Endodermal cell (in vitro differentiated cells): ENCODE measurements at places on chromosomes 7 and 10. TPM values are rescaled to one million over a fixed set of nuclear protein-coding genes. Genes with fewer than 3 reads are reported as not detected.

PRSS37 gene
- not detected in 2 replicates for total RNA-seq

GRCh38 chr10:18545621-18546305 lies 105.6 kb downstream of the NSUN6 start:
- DNase-seq, result no peak
- H3K4me1 ChIP-seq, result no peaks in the 10 kb centered on the region
- H3K4me3 ChIP-seq, result no peak overlapping the region
- peaks cover 24% of the 10 kb centered on the region for H3K36me3 ChIP-seq
- no peaks in the 10 kb centered on the region for H3K27me3 ChIP-seq
- H3K27ac ChIP-seq, result no peak overlapping the region

ZNF398 gene
- total RNA-seq, result 21.2 and 23.7 TPM in 2 replicates

DNA sequence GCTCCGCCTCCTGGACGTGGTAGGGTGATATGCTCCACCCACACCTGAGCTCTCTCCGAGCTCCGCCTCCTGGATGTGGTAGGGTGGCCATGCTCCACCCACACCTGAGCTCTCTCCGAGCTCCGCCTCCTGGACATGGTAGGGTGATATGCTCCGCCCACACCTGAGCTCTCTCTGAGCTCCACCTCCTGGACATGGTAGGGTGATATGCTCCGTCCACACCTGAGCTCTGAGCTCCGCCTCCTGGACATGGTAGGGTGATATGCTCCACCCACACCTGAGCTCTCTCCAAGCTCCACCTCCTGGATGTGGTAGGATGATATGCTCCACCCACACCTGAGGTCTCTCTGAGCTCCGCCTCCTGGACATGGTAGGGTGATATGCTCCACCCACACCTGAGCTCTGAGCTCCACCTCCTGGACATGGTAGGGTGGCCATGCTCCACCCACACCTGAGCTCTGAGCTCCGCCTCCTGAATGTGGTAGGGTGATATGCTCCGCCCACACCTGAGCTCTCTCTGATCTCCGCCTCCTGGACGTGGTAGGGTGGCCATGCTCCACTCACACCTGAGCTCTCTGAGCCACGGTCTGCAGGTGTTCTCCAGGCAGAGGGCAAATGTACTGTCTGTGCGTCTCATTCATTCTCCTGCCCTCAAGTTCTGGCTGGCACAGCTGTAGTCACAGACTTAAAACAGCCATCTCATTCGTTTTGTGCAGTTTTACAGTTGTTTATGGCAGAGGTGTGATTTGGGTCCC lies 252.4 kb downstream of the DIP2C start:
- peaks cover 16% of the 10 kb centered on the region for H3K36me3 ChIP-seq
- peak; percentile 72 for DNase-seq
- H3K4me3 ChIP-seq, result no peak overlapping the region
- no peak overlapping the region for H3K27ac ChIP-seq
- no peaks in the 10 kb centered on the region for H3K27me3 ChIP-seq
- H3K4me1 ChIP-seq, result no peaks in the 10 kb centered on the region

- no peaks in the 10 kb centered on the region for H3K27me3 ChIP-seq
- DNase-seq, result no peak
- no peaks in the 10 kb centered on the region for H3K36me3 ChIP-seq
- H3K4me1 ChIP-seq, result no peaks in the 10 kb centered on the region
- H3K27ac ChIP-seq, result no peak overlapping the region
Observed at GRCh38 chr10:54843085-54843646, 42.1 kb upstream of the PCDH15 start.
